ENCODE measurements at places on chromosomes 4 and X.

- no peak for DNase-seq
Observed at GRCh38 chrX:51155566-51155965, 177.1 kb upstream of the NUDT10 start.

DNA sequence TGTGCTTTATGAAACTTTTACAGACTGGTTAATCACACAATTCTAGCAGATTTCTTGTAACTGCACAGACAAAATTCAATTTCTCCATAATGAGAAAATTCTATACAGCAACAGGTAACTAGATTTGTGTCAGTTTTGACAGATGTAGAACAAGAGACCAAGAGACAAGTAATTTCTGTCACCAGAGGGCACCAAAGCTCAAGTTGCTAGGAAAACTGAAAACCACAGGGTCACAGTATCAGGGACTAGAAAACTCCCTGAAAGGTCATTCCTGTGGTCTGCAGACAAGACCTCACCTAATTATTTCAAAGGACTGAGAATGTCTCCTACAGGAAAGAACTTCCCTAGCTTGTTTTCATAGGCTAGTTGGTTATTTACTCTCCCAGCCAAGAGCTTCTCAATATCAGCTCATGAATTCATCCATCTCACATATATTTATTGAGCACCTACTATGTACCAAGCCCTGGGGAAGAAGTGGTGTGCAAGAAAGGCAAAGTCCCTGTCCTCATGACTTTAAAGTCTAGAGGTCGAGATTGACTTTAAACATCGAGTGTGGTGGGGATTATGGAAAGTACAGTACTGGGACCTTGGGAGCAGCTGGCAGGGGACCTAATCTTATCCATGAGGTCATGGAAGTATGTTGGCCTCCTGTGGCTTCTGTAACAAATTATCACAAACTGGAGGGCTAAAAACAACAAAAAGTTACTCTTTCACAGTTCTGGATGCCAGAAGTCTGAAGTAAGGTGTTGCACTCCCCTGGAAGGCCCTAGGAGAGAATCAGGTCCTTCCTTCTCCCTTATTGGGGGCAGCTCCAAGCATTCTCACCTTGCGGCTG, 47.8 kb upstream of the SETD7 start:
- DNase-seq: no peak

- no peak for DNase-seq
Observed at GRCh38 chr4:165532976-165533375, 154.2 kb downstream of the CPE start.

- no peak for DNase-seq
Observed at GRCh38 chr4:7191546-7192251, 639 bp upstream of the SORCS2 start.

DNA sequence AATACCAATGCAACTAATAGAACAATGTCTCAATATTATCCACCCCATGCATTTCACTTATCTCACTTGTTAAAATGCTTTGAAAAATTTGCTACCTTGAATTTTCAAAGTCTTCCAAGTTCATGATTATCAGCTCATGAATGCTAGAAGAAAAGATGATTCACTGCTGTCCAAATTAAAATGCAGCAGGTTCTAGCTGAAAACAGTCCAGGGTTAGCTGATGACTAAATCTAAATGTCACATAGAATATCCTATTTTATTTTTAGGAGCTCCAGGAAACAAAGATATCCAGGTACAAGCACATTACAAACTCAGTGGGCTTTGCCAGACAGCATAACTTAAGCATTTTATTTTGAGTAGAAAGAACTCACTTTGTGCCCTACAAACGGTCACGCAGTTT, 38.0 kb upstream of the SPARCL1 start:
- no peak for DNase-seq

DNA sequence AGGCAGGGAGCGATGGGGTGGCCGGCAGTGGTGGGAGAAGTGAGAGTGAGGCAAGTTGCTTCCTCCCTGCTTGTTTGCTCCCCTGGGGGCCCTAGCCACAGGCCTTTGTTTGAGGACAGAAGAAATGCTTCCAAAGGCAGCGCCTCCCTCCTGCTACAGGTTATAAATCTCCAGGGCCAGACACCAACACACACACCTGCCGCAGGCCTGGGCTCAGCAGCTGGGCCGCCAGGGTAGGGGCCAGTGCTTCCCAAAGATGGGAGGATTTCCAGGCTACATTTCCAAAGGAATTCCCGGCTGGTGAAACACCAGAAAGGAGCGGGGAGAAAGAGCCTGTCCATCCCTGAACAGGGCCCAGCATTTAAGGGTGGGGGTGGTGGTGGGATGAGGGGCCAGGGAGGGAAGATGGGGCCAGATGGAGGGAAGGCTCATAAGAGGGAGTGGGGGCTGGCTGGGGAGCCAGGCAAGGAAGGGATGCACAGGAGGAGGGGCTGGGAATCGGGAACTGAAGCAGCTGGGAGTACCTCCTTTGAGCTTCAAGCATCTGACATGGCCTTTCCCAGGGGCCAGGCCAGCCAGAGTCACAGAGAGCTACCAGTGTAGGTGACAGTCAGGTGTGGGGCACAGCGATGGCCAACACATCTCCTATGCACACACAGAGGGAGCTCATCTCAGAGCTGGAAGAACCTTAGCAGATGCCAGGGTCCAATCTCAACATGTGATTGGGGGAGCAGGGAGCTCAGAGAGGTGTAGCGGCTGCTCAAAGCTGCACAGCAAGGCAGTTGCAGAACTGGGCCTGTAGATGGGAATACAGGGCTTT, 143.9 kb downstream of the PJA1 start:
- DNase-seq: no peak

Data from stimulated activated CD4-positive, alpha-beta T cell treated with anti-CD3 and anti-CD28 coated beads, Interleukin-4, amount 100 ng/mL, for 4 hours (primary cell).